ENCODE measurements at places on chromosomes 2 and 18.

GRCh38 chr2:30273574-30273929 lies 42.2 kb downstream of the LBH start:
- DNase-seq: no peak

DNA sequence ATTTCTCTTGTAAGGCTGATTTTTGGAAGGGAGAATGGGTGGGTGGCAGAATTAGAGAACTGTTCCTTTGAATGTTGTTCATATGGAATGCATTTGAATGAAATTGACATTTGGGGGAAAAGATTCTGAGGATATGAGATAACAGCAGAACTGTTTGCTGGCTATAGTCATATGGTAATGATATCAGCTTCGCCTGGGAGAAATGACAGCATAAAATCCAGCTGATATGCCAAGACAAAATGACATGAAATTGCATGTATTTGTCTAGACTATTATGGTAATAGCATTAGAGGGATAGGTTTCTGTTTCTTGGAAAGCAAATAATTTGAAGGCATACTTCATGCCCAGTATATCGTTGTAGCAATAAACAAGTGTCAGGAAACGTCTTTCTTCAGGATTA lies 150.8 kb upstream of the SPATS2L start:
- no peak for DNase-seq

- no peak for DNase-seq
Measured at GRCh38 chr2:160042054-160042453, 20.4 kb downstream of the PLA2R1 start.

- DNase-seq: no peak
Measured at GRCh38 chr2:224984637-224985036, 57.6 kb downstream of the DOCK10 start.

GRCh38 chr2:126656431-126657147 lies 631 bp downstream of the GYPC start:
- DNase-seq: peak; percentile 51
